ENCODE measurements at places on chromosomes 16 and 17.

DNA sequence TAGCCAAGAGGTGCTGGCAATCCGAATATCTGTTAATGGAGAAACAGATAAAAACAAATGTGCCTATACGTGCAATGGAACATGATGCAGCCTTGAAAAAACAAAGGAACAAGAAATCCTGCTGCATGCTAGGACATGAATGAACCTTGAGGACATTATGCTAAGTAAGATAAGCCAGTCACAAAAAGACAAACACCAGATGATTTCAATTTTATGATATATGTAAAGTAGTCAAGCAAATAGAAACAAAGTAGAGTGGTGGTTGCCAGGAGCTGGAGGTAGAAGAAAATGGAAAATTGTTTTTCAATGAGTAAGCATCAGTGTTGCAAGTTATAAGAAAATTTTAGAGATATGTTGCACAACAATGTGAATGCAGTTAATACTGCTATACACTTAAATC, 409.7 kb upstream of the CDH8 start:
- no peak for DNase-seq

GRCh38 chr17:76934561-76935320, 66.5 kb downstream of the MGAT5B start:
- DNase-seq, result no peak

DNA sequence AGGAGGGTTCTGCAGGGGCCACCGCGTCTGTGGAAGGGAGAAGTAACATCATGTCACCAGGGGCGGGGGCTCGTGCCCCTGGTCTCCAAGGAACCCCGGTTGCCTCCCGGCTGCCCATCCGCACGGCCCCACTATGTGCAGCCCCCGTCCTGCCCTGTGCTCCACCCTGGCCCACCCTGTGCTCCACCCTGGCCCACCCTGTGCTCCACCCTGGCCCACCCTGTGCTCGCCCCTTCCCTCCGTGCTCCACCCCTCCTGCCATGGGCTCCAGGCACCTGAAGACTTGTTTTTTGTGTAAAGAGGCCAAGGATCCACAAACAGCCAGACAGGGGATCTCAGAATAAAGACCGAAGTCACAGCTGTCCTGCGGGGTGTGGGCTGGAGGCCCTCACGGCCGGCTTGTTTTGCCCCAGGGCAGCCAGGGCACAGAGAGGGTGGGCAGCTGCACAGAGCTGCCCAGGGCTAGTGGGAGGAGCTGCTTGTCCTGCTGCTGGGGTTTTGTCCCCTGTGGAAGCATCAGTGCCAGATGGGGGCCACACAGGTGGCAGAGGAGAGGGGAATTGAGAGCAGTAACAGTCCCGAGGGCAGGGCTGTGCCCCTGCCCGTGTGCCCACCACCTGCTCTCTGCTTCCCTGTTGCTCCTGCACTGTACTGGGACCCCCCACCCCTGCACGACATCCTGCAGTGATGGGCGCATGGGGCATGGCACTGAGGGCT, 147.0 kb upstream of the CIBAR2 start:
- DNase-seq, result no peak

DNA sequence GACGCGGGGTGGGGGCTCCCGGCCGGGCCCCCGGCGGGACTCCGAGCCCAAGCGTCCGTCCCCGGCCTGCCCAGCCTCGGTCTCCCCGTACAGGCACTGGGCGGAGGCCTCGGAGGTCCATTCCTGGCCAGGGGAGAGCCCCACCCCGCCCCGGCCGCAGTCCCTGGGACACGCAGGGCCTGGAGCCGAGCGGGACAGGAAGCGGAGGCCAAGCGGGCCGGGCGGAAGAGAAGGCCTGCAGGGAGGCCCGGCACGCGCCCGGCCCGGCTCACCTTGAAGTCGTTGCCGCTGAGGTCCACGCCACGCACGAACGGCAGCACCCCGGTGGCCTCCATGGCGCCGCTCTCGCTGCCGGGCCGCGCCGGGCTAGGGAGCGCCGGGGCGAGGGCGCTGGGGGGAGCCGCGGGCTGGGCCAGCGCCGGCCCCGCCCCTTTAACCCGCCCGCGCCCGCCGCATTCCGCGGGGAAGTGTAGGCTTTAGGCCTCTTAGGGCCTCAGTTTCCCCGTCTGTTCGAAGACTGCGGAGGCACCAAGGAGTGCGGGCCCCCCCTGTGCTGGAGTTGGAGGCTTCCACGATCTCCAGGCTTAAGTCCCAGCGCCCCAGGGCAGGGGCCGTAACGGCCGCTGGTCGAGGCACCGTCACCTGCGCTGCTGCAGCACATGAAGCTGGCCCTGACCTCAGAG, at the start of gene FLII:
FLII (minus strand) TSS at position 383 of the 683 bp plus-strand sequence; CDS start at position 335, 48 bp downstream.
- peak; percentile 49 for DNase-seq

DNA sequence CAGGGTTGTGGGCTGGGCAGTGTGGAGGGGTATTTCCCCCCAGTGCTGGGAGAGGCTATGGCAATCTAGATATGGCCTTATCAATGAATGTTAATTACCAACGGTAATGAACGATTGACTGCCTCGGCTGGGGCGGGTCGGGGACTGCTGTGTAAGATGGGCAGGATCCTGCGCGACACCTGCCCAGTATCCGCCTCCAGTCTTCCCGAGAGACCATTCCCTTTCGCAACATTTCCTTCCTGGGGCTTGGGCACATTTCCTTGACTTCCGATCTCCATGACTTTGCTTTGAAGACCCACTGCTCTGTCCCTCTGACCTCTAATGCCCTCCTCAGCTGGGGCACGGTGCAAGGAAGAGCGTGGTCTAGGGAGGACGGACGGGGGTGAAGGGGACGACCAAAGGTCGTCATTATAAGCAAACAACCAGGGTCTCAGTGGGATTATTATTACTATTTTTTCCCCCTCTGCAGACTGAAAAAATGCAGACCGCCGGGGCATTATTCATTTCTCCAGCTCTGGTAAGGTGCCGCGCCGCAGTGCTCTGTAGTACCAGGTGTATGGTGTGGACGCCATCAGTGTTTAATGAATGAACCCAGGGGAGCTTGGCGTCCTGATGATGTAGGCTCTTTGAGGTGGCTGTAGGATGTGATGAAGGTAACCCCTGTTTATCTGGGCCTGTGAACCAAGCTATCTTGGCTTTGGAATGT, 506 bp downstream of the ATP5MC1 start:
- DNase-seq, result no peak

- DNase-seq, result no peak
Measured at GRCh38 chr17:73534209-73534909, 109.9 kb downstream of the SDK2 start.

DNA sequence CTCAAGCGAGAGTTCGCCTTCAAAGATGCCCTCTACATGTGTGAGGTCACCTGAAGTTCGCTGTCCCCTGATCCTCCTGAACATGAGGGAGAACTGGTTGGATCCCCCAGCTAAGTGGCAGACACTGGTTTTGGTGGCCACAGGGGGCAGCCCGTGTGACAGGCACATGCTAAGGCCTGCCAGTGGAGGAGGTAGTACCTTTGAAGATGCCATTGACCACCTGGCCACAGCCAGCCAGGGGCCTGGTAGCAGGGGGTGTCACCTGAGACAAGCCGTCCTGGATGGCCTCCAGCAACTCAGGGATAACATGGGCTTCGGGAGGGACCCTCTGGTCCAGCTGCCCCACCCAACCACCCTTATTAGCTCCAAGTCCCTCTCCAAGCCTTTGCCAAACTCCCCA, 7.3 kb upstream of the ALDH3A1 start:
- DNase-seq, result no peak

DNA sequence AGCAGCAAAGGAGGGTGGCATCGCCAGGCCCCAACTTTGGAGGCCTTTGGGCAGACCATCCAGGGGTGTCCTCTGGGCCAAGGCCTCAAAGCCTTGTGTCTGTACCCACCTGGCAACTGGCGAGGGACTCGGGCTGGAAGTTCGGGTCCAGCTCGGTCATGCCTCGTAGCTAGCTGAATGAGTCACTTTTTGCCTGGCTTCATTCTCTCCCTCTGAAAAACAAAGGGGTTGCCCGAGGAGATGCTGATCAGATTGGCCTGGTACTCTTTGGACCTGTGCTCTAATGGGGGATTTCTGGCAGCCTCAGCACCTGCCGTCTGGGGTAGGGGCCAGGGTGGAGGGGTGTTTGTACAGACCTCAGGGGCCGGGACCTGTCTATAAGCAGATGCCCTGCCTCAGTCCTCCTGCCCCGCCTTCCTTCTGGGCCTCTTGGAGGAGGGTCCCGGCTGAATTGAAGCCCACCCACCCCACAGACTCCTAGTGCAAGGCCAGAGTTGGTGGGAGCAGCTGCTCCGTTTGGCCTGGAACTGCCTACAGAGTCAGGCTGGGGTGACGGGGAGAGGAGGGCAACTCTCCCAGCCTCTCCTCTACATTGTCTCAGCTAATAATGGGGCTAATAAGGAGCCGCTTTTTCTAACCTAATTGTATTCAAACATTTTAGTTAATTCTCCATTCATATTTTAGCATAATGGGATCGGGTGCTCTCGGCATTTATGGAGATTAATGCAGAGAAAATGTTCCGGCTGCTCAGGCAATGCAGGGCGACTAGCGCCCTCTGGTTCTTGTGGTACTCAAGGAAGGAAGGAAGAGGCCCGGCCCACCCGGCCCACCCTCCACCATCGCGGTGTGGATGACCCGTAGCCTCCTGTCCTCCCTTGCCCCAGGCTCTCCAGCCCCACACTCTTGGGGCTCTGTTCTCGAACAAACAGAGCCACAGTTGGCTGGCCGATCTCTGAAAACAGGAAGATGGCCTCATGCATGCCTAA, 21.4 kb upstream of the ABCC3 start:
- DNase-seq, result no peak

Data from activated T-cell treated with anti-CD3 and anti-CD28 coated beads for 1 hour (primary cell).